Tongue (tissue), 3 donors: ENCODE measurements at places on chromosomes 2 and 18. TPM values are rescaled to one million over a fixed set of nuclear protein-coding genes. Genes with fewer than 3 reads are reported as not detected.
A peak's percentile ranks its signal among the peaks of the same experiment; 100 is the strongest.

- DNase-seq, result no peak
Observed at GRCh38 chr2:127818241-127818640, 7.3 kb upstream of the WDR33 start.

GRCh38 chr2:229627728-229628127 lies 86.6 kb downstream of the DNER start:
- no peak for DNase-seq

GRCh38 chr2:144364944-144365738 lies 154.8 kb downstream of the ZEB2 start:
- no peak for DNase-seq

- peak; percentile 24 for DNase-seq
Observed at GRCh38 chr2:176959614-176960013, 253.0 kb upstream of the HNRNPA3 start.

IL36A gene
- 0.72 TPM for total RNA-seq

GRCh38 chr18:53698907-53699306 lies 525.6 kb downstream of the MBD2 start:
- peak; percentile 30 for DNase-seq

- peak; percentile 74 for DNase-seq
Observed at GRCh38 chr2:134173338-134174016, 80.4 kb upstream of the MGAT5 start.

- no peak for DNase-seq
Observed at GRCh38 chr2:208112969-208113368, 11.4 kb downstream of the CRYGD start.

DNA sequence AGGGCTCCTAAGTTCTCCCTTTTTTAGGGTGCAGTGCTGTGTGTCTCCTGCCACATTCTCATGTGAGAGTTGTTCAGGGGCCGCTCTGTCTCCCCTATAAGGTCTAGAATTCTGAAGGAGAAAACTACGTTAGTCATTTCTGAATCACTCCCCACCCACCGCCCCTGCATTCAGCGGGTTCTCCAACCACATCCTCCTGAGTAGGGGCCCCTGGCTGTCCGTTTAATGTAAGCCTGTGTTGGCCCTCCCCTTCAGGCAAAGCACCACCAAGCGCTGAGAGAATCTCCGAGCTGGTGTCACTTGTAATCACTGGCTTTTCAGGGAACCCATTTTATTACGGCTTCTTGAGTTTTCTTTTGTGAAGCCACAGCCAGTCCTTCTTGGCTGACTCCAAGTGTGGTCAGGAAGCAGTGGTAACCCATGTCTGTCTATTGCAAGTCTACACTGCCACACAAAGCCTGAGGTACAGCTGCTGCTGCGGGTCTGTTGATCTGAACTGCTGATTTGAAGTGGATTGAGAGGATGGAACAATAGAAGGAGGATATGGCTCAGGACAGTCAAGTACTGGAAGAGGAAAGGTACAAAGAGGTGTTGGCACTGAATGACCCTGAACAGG lies 16.9 kb downstream of the LCT start:
- DNase-seq, result no peak

DNA sequence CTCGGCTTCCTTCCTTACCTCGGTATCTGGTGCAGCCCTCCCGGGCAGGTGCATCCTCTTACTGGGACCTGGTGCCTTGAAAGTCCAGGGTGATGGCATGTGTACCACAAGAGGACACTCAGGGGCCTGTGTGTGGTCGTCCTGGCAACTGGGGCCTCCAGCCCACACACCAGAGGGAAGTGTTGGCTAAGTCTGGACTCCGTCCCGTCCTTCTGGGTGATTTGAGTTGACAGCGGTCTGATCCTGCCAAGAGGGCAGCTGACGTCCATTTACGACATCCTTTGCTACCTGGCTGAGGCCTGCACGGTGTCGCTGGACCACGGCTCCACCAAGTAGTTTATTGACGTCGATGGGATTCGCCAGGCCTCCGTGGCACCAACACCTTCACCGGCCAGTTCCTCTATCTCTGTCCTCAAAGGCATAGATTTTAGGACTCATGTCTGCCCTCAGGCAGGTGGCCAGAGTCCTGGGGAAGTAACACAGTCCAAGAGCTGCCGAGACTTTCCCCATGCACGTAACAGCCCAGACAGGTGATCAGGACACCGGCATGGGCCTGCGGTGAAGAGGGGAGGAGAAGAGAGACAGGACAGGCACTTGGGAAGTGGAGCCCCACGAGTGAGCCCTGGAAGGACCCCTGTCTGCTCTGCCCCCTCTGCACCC lies 186.0 kb upstream of the HDAC4 start:
- no peak for DNase-seq

DNA sequence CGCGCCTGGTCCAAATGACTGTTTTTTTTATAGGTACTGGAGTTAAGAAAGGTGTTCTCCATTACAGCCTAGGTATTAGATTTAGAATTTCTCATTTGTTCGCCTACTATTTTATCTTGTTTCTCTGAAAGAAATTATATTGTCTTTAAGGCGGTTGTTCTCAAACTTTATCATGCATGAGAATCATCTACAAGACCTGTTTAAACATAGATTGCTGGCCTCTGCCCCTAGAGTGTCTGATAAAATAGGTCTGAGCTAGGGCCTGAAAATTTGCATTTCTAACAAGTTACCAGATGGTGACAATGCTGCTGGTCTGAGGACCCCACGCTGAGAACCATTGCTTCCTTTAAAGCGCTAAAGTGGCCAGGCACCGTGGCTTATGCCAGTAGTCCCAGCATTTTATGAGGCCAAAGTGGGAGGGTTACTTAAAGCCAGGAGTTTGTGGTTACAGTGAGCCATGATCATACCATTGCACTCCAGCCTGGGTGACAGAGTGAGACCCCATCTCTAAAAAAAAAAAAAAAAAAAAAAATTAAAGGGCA lies 34.0 kb upstream of the RNF138 start:
- no peak for DNase-seq

DNA sequence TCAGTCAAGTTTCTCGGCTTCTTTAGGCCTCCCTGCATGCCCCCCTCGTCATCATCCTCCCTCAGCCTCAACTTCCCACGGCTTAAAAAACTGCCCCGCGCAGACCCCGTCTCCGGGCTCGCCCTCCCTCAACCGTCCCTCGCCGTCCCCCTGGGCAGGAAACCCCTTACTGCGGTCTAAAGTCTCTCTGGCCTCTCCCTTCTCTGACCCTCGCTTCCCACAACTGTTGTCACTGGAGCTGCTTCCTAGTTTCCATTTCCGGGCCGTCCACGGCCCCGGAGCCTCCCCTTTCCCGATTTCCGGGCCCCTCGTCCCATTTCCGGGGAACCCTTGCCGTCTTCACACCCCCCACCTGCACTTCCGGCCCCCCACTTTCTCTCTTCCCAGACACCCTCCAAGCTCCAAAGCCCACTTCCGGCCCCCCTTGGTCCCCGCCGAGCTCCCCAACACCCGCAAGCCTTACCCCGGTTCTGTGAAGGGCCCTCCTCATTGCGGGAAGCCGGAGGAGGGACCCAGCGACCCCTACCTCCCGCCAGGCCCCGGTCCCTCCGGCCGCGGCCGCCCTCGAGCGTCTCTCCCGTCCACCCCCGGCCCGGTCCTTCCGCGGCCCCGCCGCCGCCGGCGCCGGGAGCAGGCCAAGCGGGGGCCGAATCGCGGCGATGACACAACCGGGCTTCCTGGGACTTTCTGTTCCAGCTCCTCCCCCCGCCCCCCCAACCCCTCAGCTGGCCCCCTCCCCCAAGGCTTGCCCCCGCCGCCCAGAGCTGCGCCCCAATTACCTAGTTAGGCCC lies 513 bp downstream of the TRIP12 start:
- DNase-seq, result peak; percentile 80

MAL gene
- total RNA-seq, result 16.9 TPM

GRCh38 chr2:85132397-85132796 lies 795 bp upstream of the TCF7L1 start:
- no peak for DNase-seq

DNA sequence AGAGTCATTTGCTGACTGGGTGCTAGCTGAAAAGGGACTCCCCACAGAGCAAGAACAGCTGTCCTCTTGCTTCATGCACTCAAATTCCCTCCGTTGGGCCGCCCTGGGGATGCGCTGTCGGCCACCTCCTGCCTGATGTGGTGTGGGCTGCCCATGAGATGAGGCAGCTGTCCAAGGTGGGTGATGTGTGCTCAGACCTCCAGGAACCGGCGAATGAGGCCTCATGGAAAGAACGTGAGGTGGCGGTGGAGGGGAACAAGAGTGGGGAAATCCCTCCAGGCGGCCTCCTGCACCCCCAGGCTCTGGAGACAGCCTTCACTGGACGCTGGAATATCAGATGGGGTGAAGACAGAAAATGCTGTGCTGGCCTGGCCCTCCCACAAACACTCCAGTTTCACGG lies 79.8 kb downstream of the LONRF2 start:
- no peak for DNase-seq

TPRKB gene
- total RNA-seq, result 26.5 TPM

BCL11A gene
- 19.9 TPM for total RNA-seq

DNA sequence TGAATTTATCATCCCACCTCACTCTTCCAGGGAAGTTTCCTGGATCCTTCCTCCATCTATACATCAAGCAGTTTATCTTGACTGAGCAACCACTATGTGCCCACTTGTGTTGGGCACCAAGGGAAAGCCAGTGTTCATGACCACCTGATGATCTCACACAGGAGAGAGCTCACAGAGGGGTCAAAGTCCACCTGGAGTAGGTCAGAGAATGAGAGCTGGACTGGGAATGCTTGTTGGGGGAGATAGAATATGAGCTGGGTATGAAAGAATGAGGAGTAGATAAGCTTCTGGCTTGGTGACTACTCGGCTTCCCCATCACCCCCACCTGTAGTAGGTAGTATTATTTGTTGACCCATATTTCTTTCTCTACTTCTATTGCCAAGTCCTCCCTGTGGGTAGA lies 72.2 kb upstream of the CYRIA start:
- DNase-seq, result no peak

- DNase-seq, result no peak
Observed at GRCh38 chr2:98552499-98553179, 55.7 kb downstream of the COA5 start.

POTEJ gene
- total RNA-seq, result not detected

- DNase-seq, result no peak
Observed at GRCh38 chr2:238161291-238162051, 2.7 kb downstream of the ERFE start.
